BE2C (cell line): ENCODE measurements at places on chromosomes 12 and 14.
A peak's percentile ranks its signal among the peaks of the same experiment; 100 is the strongest.

DNA sequence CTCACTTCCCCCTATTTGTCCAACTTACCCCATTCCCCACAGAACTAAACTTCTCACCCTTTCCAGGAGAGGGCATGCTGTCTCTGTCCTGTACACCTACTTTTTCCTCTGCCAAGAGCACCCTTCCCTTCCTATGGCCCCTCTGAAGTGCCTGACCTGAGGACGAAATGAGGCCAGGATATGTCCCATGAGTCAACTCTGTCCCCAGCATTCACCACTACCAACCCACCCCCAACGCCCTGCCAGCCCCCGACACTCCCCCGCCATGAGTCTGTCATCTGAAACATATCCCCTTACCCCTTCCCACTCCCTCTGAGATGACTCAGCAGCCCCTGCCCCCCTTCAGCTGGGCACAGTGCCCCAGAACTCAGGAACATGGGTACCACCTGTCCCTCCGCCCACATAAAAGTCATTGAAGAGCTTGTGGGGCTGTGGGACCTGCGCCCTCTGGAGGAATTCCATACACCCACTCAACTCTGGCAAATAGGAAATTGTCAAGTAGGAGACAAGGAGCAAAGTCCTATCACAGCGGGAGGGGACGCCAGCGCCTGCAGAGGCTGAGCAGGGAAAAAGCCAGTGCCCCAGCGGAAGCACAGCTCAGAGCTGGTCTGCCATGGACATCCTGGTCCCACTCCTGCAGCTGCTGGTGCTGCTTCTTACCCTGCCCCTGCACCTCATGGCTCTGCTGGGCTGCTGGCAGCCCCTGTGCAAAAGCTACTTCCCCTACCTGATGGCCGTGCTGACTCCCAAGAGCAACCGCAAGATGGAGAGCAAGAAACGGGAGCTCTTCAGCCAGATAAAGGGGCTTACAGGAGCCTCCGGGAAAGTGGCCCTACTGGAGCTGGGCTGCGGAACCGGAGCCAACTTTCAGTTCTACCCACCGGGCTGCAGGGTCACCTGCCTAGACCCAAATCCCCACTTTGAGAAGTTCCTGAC, 26.3 kb downstream of the ITGA7 start:
- peak; percentile 24 for DNase-seq

DNA sequence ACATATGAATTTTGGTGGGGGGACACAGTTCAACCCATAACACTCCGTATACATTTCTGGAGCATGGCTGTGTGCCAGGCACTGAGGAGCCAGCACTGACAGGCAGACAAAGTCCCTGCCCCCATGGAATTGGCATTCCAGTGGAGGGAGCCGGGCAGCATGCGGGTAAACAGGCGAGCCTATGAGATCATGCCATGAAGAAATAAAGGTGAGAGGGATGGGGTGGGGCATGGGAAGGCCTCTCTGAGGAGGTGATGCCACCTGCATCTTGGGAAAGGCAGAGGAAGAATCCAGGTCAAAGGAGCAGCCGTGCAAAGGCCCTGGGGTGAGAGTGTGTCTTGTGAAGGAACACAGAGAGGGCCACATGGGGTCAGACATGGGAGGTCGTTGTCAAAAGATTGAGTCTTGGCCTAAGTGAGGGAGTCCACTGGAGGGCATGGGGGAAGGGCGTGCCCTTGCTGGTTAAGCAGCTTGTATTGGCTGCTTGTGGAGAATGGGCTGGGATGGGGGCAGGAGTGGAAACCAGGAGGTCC, 3.6 kb downstream of the OTUB2 start:
- no peak for DNase-seq

- no peak for DNase-seq
These were observed 107.9 kb upstream of the BCL2L14 start for GRCh38 chr12:11962860-11963259.

DNA sequence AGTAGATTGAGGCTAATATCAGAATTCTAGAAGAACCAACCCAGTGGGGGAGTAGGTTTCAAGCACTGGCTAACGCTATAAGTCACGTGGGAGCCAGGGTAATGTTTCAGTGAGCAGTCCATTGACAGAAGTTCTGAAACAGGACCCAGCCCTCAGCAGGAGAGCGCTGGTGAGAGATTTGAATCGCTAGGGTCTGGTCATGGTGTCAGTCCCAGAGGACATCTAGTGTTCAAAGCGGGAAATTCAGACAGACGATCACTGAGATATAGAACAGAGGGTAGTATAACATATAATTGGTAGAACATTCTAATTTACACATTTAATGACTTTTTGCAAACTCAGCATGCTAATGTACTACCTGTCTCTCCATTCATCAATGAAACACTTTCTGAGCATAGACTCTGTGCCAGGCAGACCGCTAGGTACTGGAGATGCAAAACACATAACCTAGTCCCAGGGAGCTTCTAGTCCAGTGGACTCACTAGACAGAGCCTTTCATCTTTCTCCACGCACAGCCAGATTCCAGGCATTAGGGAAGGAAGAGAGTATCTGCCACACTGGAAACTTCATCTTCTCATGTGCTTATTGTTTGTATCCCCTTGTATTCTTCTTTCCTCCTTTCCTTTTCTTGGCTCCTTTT, 35.4 kb upstream of the RNASE3 start:
- peak; percentile 42 for DNase-seq

GRCh38 chr14:51884086-51884927, 23.9 kb downstream of the GNG2 start:
- DNase-seq, result peak; percentile 20

DNA sequence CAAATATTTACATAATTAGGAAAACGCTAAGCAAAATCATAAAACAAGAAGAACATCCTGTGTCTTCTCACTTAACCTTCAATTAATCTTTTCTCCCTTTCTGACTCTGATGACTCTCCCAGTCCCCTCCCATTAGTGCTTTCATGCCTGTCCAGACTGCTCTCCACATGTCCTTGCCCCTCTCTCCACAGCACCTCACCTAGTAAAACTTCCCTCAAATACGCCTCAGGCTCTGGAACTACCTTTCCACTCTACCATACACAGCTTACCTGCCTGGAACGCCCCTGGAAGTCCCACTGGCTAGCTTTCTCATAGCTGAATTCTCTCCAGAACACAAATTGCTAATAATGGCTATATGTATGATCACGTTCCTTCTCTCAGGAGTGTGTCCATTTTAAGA, 44.7 kb downstream of the SLC5A8 start:
- no peak for DNase-seq

DNA sequence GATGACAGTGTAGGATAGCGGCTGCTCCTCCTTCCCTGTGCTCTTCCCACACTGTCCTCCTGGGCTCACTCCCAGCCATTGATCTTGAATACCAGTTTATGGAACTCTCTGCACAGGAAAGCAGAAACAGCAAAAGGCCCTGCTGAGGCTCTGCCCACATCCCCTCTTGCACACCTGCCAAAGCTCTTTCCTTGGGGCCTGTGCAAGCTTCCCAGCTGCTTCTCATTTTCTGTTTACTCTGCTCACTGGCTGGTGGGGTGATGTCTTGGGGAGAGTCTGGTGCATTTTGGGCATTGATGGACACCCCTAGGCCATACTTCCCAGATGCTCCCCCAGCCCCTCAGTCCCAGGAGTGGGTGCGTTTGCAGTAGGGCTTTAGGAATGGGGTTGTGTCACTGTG, 361.8 kb downstream of the TMEM121 start:
- DNase-seq, result no peak

DNA sequence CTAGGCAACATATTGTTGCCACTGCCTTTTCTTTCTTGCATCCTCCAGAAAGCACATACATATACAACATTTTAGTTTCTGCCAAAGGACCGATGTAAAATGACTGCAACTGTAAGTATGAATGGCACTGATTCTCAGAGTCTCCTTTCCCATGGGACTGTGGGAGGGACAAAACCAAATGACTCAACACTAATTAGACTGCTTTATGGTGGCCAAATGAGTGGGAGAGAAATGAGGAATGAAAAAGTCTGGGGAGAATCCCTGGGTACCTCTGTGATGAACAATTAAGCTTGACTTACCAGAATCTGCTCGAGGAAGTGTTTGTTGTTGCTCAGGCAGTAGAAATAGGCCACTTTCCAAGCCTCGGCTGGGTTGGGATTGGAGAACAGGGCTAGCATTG, 10.1 kb downstream of the ZFYVE26 start:
- no peak for DNase-seq

DNA sequence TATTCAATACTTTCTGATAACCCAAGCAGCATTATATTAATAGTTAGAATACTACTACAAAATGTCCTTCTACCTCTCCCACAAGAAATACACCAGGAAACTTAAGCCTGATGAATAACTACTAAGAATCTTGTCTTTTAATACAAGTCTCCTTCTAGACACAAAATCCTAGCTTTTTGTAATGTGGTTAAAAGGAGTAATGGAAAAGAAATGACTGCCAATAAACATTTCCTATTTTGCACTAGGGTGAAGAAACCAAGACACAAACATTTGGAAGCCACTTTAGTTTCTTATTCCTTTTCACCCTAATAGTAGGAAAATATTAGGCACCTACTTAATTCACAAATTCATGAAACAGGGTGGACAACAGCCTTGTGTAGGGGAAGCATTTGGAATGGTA, 51.3 kb upstream of the TTC7B start:
- DNase-seq, result no peak

DNA sequence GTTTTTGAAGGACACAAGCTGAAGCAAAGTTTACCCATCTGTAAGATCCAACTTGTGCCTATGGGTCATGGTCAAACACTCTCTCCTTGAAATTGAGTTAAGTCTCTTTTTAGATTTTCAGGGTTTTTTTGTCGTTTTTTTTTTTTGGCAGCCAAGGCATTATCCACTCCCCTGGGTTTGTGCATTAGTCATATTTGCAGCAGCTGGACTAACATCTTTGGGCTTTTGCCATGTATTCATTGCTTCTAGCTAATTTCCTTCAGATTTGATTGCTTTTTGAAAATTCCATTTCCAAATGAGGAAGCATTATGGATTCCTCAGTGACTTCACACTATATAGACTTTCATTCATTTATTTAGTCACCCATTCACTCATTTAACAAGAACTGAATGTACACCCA, 80.3 kb upstream of the SRRM4 start:
- DNase-seq, result no peak

GRCh38 chr12:66859751-66860440, 181.0 kb upstream of the GRIP1 start:
- DNase-seq, result no peak

DNA sequence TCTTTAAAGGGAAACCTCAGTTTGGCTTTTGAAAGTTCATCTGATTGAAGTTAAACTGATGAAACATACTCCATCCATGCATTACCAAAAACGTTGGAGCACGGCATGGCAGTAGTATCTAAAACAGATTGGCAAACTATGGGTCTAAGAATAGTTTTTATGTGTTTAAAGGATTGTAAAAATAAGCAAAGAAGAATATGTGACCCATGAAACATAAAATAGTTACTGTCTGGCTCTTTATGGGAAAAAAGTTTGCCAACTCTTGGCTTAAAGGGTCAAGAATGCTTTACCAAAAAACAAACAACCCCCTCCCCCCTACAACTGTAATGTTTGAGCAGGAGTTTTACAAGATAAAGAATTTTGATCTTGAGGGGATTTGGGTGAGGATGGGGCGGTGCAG, 32.6 kb downstream of the TRAF3 start:
- no peak for DNase-seq

DNA sequence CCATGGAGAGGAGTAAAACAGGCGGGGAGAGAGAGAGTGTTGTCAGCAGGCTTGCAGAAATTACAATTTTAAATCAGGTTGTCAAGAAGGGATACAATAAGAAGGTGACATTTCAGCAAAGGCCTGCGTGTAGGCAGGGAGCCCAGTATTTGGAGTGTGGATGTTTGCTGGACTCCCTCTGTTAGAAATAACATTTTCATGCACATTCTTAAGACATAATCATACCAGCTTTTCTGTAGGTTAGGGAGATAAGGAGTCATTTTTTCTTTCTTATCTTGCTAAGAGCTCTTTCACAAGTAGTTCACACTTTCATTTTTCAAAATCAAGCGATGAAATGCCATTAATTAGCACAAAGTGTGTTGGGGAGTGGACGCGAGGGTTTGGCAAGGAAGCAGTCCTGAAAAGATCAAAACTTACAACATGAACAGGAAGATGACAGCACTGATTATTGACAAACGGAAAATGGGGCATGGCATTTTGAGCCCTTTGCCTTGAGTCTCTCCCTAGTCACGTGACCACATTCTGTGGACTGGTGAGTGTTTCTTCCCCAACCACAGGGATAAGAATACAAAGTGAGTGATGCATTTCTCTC, 160.2 kb downstream of the DAD1 start:
- DNase-seq, result no peak

DNA sequence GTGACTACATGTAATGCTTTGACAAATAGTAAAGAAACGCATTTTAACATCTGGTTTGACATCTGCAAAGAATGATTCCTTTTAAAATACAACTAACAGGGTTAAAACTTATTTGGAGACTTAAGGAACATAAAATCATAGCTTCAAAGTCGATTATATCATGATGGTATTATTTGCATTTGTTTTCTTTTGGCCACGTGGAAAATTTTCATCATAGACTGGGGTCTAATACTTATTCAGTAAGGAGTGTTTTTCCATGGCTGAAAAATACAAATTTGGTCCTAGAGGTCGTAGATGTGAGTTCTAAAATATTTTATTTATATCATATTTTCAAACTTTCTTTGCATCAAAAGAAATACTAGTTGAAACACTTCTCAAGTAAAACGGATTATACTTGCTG, 31.5 kb upstream of the LMNTD1 start:
- no peak for DNase-seq

DNA sequence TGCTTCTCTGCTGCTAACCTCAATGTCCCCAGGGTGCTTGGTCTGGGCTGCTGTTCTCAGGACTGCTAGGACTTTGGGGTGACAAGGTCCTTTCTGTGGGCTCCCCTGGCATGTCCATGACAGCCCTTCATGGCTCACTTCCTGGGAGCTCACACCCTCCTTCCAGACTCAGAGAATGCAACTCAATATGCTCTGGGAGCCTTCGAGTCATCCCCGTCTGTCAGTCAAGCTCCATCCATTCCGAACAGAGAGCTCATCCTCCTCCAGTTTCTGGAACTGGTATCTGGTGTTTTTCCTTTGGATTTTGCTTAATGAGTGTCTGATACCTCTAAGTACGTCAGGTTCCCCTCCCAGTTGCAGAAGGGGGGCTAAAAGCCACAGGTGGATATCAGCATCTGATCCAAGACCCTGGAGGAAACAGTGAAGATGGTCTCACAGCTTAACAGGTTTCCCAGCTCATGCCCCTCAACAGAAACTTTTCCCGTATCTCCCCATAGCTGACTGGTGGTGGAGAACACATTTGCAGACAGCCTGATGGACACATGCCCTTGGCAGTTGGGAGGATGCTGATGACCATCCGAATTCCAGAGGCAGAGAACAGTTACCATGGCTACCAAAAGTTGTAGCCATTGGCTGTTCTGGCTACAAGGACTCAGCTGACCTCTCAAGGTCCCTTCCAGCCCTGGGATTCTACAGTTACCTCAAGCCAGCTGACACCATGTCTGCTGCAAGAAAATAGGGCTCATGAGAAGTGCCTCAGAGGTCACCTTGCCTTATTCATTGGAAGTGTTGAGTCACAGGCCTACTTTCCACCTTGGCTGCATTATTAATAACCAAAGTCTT, 9.5 kb upstream of the RAB35 start:
- no peak for DNase-seq
